Thoracic aorta (tissue), 2 donors: ENCODE measurements at places on chromosomes 5 and 9. TPM values are rescaled to one million over a fixed set of nuclear protein-coding genes. Genes with fewer than 3 reads are reported as not detected.
A peak's percentile ranks its signal among the peaks of the same experiment; 100 is the strongest.

The RORB gene
- 0.85 TPM for total RNA-seq

The PCDHGC3 gene
- total RNA-seq = 61.3 TPM

The FGF1 gene
- 11.4 TPM for total RNA-seq

The FBLL1 gene
- not detected for total RNA-seq

- H3K36me3 ChIP-seq = no peaks in the 10 kb centered on the region
- no peaks in the 10 kb centered on the region for H3K27me3 ChIP-seq
- peaks cover 16% of the 10 kb centered on the region for H3K4me1 ChIP-seq
- DNase-seq = no peak
- H3K4me3 ChIP-seq = no peak overlapping the region
These were observed 60.9 kb downstream of the ANKRD55 start for GRCh38 chr5:56172241-56172640.

DNA sequence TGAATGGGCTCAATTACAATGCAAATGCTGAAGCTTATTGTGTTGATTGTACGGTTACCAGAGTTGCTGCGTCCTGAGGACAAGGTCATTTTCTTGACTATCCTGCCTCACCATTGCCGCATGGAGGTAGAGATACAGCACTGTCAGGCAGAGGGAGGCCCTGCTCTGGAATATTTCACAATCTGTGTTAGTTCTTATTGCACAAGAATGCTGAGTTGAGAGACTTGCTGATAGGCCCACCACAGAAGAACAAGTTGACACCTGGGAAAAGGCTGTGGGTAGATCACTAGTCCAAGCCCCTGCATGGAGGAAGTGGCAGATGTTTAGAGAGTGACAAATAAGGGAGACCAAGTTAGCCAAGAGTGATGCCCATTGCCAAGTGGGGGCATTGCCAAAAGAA is 344.5 kb upstream of the ITGA1 start:
- H3K36me3 ChIP-seq = no peaks in the 10 kb centered on the region
- no peaks in the 10 kb centered on the region for H3K27me3 ChIP-seq
- no peak for DNase-seq
- no peaks in the 10 kb centered on the region for H3K4me1 ChIP-seq
- H3K27ac ChIP-seq = no peak overlapping the region
- no peak overlapping the region for H3K4me3 ChIP-seq

DNA sequence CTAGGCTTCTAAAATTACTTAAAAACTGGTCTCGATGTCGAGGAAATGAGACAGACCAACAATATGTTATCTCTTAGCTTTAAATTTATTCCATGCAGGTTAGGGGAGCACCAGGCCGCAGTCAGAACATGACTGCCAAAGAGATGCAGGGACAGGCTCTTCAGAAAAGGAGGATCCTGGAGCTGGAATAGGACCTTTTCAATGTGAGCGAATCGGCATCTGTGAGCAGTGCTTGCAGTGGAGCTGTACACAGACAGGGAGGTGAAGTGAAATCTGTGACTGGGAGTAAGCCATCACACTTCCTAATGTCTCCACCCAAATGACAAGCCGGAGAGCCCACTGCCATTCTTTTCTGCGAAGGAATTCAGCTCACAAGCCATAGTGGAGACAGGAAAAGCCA is 78.2 kb downstream of the EFNA5 start:
- H3K4me1 ChIP-seq = peaks cover 39% of the 10 kb centered on the region
- peak overlapping the region; percentile 34 for H3K4me3 ChIP-seq
- DNase-seq = no peak
- no peaks in the 10 kb centered on the region for H3K27me3 ChIP-seq
- H3K27ac ChIP-seq = peak overlapping the region; percentile 55
- no peaks in the 10 kb centered on the region for H3K36me3 ChIP-seq

DNA sequence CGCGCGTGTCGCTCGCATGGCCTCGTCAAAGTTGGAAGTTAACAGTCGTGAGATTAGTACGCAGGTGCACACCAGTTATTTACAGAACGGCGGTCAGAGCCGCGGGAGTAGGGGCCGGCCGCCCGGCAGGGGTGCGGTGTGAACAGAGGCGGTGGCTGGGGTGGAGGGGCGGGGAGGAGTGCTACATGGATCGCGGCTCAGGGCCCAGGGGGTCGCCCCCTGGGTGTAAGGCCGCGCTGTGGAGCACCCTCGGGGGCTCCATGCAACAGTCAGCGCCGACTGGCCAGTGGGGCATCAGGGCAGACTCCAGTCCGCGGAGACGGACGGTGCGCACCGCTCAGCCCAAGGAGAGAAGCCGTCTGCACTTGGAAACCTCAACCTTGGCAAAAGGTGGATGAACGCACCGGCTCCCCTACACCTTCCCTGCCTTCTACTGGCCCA is 60.3 kb downstream of the ZNF354C start:
- no peaks in the 10 kb centered on the region for H3K27me3 ChIP-seq
- H3K4me3 ChIP-seq = no peak overlapping the region
- H3K4me1 ChIP-seq = no peaks in the 10 kb centered on the region
- H3K36me3 ChIP-seq = no peaks in the 10 kb centered on the region
- DNase-seq = no peak

DNA sequence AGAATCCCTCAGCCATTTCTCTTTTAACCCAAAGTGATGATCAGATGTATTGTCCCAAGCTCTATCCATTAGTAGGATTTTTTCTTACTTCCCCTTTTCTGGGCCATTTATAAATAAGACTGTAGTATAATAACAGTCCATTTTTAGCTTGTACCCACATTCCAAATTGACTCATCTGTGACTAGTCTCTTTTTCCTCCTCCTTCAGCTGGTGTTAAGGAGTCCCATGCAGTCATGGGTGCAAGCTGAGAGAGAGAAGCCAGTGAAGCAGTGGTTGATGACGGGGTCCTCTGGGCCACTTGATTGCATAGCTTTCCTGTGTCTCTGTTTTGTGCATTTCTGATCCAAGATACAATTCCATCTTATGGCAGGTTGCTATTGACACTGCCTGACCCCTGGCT is 476.0 kb upstream of the CD180 start:
- no peak overlapping the region for H3K27ac ChIP-seq
- no peaks in the 10 kb centered on the region for H3K36me3 ChIP-seq
- no peaks in the 10 kb centered on the region for H3K27me3 ChIP-seq
- H3K4me3 ChIP-seq = no peak overlapping the region
- H3K4me1 ChIP-seq = peaks cover 25% of the 10 kb centered on the region

- H3K27ac ChIP-seq = peak overlapping the region; percentile 5
- peak overlapping the region; percentile 79 for H3K4me3 ChIP-seq
- no peaks in the 10 kb centered on the region for H3K36me3 ChIP-seq
These were observed 2.7 kb downstream of the TTLL11 start for GRCh38 chr9:122090287-122090883.

DNA sequence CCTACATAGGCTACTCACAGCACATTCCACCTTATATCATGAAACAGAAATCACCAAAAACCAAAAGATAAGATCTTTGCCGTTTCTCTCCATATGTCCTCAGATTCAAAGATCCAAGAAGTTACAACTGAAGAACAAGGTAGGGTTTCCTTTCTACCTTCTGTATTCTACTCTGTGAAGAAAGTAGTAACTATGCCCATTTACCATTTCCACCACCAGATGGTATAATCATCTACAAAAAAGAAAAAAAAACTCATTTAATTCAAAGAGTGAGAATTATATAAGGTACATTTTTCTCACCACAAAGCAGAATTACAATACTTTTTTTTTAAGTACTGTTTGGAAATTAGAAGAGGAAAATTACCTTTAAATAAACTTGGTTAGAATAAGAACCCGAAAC is 172.6 kb upstream of the PTGER4 start:
- H3K4me3 ChIP-seq = no peak overlapping the region
- no peak overlapping the region for H3K27ac ChIP-seq
- H3K4me1 ChIP-seq = no peaks in the 10 kb centered on the region
- H3K36me3 ChIP-seq = no peaks in the 10 kb centered on the region
- H3K27me3 ChIP-seq = no peaks in the 10 kb centered on the region
- DNase-seq = no peak

GRCh38 chr5:108379722-108380530 is 2.0 kb downstream of the FBXL17 start:
- no peak for DNase-seq
- peaks cover 22% of the 10 kb centered on the region for H3K4me1 ChIP-seq
- peak overlapping the region; percentile 96 for H3K4me3 ChIP-seq
- no peaks in the 10 kb centered on the region for H3K36me3 ChIP-seq

DNA sequence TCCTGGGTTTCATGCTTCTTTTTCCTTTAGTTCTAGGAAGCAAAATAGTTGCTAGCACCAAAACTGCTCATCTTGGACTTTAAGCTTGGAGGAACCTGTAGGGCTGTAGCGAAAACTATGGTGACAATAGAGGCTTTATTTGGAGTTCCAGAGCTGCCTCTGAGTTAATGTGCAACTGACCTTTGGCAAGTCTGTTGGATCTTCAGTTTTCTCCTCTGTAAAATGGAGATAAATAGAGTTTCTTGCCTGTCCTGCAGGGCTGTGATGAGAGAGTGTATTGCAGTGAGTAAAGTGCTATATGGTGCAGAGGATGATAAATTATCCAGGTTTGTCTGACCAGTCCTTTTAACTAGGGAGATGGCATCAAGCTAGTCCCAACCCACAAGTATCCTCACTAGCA is 417.0 kb downstream of the MAN2A1 start:
- no peak overlapping the region for H3K27ac ChIP-seq
- peaks cover 29% of the 10 kb centered on the region for H3K4me1 ChIP-seq
- H3K4me3 ChIP-seq = no peak overlapping the region
- no peaks in the 10 kb centered on the region for H3K27me3 ChIP-seq
- no peaks in the 10 kb centered on the region for H3K36me3 ChIP-seq

DNA sequence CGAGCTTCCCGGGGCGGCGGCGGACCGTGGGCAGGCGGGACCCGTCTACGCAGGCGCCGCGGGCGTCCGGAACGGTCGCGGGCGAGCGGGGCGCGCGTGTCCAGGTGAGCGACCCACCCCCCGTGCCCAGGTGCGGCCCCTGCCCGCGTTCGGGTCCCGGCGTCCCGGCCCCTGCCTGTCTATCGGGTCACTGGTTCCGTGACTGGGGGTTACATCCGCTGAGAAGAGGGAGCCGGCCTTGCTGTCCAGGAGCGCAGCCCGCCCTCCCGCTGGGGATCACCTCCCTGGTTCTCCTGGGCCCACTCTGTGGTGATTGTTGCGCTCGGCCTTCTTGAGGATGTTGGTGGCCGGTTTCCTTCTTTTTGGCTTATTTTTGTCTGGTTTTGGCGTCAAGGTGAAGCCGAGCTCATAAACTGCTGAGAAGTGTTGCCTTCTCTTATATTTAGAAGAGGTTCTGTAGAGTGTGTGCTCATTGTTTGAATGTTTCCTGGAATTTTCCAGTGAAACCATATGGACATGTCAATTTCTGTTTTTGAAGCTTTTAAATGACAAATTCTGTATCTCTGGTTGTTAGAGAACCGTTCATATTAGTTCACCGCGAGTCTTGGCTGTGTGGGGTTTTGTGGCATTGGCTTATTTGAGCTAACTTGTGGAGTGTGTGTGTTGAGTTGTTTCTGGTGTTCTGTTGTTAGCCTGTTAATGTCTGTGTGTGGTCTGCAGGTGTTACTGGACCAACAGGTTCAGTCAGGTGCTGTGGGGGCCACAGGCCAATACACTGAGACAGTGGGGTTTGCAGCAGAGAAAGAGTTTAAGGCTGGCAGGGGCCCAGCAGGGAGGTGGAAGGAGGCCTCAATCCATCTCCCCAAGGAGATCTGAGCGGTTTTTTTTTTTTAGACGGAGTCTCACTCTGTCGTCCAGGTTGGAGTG is 621 bp downstream of the CEP72 start:
- no peaks in the 10 kb centered on the region for H3K27me3 ChIP-seq
- H3K36me3 ChIP-seq = no peaks in the 10 kb centered on the region
- no peak overlapping the region for H3K27ac ChIP-seq
- peak overlapping the region; percentile 88 for H3K4me3 ChIP-seq
- H3K4me1 ChIP-seq = peaks cover 5% of the 10 kb centered on the region
- no peak for DNase-seq

DNA sequence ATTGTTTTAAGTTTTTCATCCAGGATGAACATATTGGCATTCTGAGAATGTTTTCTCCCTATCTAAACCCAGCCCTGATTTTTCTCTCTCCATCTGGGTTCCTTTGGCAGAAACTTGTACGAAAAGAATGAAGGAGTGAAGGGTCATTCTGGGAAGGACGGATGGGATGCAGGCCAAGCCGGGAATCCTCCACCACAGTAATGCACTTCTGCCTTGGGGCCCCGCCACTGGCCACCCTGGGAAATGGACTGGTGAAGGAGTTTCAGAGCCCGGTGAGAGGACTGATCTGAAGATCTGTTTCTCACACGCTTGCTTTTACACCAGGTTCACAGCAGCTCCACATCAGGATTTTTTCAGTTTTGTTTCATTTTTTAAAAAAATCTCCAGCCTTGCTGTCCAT is 554.8 kb downstream of the BNC2 start:
- H3K4me1 ChIP-seq = peaks cover 35% of the 10 kb centered on the region
- no peak for DNase-seq
- H3K27me3 ChIP-seq = no peaks in the 10 kb centered on the region
- H3K27ac ChIP-seq = no peak overlapping the region
